Progenitor cell of endocrine pancreas (in vitro differentiated cells): ENCODE measurements at places on chromosomes 11 and 22.
A peak's percentile ranks its signal among the peaks of the same experiment; 100 is the strongest.

GRCh38 chr11:104665641-104666040 lies 232.6 kb downstream of the CASP12 start:
- no peak for DNase-seq

GRCh38 chr11:123086305-123086704 lies 24.4 kb upstream of the HSPA8 start:
- no peak for DNase-seq

- DNase-seq = no peak
These were observed 945.3 kb downstream of the LRRC4C start for GRCh38 chr11:40514124-40514523.

- DNase-seq = no peak
These were observed 204.9 kb downstream of the LARGE1 start for GRCh38 chr22:33715237-33715985.

DNA sequence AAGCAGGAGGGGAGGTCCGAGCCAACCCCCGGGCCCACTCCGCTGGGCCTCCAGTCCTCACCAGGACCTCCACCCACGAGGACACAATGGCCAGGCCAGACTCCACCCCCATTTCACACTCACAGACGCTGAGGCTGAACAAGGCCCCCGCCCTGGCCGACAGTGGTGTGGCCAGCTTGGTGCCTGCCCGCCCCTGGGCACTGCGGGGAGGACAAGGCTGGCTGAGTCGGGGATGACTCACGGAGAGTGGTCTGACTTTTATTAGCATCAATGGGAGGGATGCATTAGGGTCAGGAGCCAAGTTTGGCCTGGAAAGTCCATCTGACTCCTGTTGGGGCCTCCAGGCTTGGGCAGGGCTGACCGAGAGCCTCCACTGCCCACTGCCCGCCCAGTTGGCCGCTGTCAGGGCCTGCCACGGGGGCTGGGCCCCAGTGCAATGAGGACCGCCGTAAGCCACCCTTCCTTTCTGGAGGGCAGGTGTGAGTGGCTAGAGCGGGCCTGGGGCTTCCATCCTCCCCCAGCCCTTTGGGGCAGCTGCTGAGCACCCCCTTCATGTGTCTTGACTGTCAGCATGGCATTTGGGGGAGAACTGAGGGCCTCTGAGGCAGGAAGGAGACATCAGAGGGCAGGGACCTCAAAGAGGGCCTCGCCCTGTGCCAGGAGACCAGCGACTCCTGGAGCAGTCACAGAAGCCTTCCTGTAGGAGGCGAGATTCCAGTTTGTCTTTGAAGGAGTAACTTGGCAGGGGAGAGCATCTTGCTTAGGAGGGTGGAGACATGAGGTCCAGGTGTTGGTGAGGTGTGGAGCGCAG lies 10.6 kb downstream of the TSPAN32 start:
- no peak for DNase-seq

GRCh38 chr11:48129697-48130395 lies 86.8 kb upstream of the OR4B1 start:
- DNase-seq = no peak

DNA sequence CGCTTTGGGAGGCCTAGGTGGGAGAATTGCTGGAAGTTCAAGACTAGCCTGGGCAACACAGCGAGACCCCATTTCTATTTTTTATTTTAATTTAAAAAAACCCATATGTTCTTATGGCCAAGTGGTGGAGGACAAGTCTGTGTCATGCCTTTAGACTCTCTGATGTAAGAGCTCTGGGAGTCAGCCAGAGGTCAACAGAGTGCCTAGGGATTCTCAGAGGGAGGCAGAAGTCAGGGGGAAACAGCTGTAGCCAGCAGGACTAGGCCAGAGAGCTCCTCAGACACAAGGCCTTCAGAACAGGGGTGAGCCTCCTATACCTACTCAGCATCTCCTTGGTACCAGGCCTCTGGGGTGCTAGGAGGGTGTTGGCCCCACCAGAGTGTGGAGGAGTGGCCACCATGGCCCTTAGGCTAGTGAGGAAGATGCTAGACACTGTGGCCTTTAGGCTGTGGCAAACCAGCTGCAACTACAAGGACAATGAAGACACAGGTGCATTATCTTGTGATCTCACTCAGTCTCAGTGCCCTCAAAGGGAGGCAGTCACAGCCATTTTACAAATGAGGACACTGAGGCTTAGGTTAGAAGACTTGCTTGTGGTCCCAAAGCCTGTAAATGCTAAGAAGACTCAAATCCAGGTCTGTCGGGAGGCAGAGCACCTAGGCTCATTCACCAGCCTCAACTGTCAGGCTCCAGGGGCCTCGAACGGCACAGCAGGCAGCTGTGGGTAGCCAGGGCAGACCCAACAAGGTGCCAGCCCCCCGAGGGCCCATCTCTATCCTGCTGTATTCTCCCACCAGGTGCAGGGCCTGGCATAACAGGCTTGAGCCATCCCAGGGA lies 5.0 kb downstream of the ZP1 start:
- DNase-seq = no peak

DNA sequence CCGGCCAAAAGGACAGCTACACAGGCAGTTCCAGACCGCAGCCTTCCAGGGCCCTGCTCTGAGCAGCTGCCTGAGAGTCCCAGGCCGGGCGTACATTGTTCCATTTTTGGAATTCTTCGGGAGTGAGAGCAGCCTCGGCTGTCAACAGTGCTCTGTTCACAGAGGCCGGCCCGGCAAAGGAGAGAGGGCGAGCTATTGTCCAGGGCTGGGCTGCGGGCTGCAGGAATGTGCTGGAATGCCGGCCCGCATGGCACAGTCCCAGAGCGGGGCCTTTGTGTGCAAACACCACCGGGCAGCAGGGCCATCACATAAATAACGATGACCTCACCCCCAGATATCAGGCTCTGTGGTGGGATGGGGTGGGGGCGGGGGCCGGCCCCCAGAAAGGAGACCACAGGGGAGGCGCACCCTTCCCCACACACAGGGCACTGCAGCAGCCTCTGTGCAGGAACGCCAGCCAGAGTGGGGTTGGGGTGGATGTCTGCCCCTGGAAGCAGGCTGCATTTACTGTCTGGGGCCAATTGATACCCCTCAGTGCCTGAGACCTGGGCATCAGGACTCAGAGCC lies 15.8 kb downstream of the LINC01488 start:
- peak; percentile 68 for DNase-seq

GRCh38 chr11:16935518-16936302 lies 78.5 kb downstream of the PLEKHA7 start:
- DNase-seq = no peak

DNA sequence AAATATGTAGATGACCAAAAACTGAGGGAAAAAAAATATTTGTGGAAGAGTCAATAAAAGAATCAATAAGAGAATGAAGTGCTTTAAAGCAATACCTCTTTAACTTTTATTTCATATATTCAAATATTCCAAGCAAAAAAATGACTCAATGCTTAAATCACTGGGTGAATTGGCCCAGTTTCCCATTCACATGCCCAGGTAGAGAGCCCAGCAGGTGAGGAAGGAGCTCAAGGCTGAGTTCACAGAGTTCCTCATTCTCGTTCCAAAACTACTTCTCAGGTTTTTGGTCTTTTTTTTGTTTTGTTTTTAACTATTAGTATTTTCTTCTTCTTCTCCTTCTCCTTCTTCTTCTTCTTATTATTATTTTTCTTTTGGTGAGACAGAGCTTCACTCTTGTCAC lies 30.2 kb downstream of the SLC1A2 start:
- no peak for DNase-seq

GRCh38 chr22:20319041-20319744 lies 667 bp downstream of the DGCR6L start:
- no peak for DNase-seq

GRCh38 chr11:20248121-20248772 lies 88.0 kb upstream of the DBX1 start:
- no peak for DNase-seq

- no peak for DNase-seq
These were observed 247.6 kb downstream of the BRD1 start for GRCh38 chr22:49580024-49580423.

GRCh38 chr22:31891366-31892079 lies 52.8 kb upstream of the YWHAH start:
- no peak for DNase-seq

GRCh38 chr22:25404556-25404927 lies 159.9 kb upstream of the GRK3 start:
- DNase-seq = no peak

- DNase-seq = no peak
These were observed 5.5 kb upstream of the SLCO2B1 start for GRCh38 chr11:75145196-75145971.

DNA sequence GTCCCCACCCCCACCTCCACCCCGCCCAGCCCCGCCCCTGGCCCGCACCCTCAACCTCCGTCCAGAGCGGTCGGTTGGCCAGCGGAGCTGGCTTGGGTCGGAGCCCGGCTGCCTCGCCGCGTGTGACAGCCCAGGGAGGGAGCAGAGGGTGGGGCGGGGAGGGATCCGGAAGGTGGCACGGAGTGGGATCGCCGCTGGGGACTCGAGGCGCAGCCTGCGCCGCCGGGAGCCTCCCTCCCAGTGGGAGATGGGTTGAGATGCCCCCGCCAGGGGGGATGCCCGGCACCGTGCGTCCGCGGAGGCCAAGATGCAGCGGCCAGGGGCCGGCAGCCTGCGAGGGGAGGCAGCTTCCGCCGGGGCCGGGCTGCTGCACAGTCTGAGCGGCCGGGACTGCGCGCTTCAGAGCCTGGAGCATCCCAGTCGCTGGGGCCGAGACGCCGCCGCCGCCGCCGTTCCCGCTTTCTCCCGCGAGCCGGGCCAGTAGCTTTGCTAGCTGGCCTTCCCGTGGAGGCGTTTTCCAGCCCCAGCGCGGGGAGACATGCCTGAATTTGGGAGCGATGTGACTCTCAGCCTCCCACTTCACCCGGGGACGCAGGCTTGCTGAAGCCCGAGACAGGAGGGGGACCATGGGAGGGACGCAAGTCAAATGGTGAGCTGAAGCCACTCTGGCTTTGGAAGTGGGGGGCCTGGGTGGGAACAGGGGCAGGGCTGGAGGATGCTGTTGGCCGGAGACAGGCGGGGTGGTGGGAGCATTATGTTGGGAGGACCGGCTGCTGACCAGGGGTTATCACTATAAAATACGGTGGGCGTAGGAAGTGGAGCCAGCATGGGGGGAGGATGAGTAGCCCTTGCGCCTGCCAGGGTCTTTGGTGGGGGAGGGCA lies 40.2 kb downstream of the DIXDC1 start:
- DNase-seq = peak; percentile 35

DNA sequence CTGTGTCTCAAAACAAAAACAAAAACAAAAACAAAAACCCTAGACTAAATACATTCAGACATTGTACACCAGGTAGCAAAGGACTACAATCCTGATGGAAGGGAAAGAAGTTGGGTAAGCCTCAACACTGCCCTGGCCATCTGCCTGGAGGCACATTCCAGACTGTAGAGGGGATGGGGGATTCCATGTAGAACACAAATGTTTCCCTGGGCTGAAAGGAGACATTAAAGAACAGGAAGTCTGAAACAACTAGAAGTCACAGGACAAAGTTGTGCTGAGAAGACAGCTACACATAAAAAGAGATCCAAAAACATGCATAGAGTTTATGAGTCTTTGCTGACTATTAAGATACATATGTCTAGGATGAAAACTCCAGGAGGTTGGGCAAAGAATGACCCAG lies 83.9 kb downstream of the RRAS2 start:
- DNase-seq = no peak

- DNase-seq = no peak
These were observed 25.8 kb downstream of the RSPH14 start for GRCh38 chr22:23115825-23116494.

DNA sequence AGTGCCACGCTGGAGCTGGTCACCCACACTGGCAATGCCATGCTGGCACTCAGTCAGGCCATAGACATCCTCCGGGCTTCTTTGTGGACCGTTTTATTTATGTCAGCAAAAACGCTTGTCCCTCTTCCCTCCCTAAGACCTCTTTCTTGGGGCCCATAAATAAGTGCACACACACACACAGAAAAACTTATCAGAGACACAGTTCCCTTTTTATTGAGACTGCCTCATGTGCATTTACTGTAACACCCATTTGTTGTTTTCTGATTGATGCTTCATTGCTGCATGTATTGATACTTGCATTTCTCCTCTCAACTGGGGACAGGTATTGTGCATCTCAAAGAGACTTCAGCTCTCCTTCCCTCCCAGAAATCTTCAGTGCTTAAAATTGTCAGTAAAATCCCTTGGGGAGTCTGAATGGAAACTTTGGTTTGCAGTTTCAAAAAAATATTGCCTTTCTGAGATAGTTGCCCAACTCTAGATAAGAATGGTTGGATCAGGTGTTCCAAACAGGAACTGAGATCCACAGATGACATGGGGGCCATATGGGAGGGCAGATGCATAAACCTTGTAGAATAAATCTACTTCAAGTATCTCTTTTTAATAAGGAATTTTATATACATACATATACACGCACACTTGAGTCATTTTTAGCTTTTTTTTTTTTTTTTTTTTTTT lies 50.9 kb downstream of the PPP2R1B start:
- no peak for DNase-seq

DNA sequence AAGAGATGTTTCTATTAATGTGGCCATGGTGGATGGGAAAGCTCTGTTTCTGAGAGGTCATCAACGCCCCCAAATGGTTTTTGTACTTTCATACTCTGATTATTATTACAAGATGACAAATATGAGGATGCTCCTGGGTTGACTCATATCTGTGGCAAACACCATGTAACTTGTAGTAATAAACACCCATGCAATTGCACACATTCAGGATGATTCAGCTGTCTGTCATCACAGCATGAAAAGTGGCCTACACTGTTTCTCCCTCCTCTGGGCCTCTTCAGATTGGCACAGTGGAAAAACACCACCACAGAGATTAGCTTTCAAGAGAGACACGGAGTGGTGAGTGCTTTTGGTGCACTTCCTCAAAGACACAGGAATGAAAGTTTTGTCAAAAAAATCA lies 85.4 kb downstream of the MTNR1B start:
- no peak for DNase-seq

- no peak for DNase-seq
These were observed 38.2 kb upstream of the UBASH3B start for GRCh38 chr11:122617297-122617696.

GRCh38 chr11:23021287-23021863 lies 161.1 kb upstream of the CCDC179 start:
- DNase-seq = no peak

DNA sequence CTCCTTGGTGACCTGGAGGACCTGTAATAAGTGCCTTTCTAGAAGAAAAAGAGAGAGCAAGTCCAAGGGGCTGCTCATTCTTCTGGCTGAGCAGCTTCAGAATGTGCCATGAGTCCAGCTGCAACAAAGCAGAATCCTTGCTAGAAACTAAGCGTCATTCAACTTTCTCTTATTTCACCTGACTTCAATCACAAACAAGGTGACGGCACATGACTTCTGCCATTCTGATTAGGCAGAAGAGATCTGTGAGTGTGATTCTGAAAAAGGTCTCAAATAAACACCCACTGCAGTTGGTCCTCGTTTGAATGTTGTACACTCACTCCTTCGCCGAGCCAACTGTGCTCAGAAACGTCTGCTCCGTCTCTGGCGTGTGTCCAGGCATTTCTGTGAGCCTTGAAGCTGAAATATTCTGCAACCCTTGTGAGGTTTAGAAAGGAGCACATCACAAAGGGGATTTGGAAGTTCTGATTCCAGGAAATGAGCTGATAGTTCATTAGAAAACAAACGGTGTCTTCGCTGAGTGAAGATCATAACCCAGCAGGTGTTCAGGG lies 623.8 kb upstream of the KIRREL3 start:
- no peak for DNase-seq

- no peak for DNase-seq
These were observed 30.9 kb upstream of the PDE3B start for GRCh38 chr11:14612694-14613093.

GRCh38 chr11:9179141-9179540 lies 86.0 kb downstream of the DENND5A start:
- no peak for DNase-seq

GRCh38 chr22:44942056-44942455 lies 67.7 kb downstream of the PHF21B start:
- DNase-seq = no peak
